ENCODE measurements at places on chromosomes 13 and 19.

- no peak for DNase-seq
Observed at GRCh38 chr13:93847162-93847561, 620.6 kb downstream of the GPC6 start.

DNA sequence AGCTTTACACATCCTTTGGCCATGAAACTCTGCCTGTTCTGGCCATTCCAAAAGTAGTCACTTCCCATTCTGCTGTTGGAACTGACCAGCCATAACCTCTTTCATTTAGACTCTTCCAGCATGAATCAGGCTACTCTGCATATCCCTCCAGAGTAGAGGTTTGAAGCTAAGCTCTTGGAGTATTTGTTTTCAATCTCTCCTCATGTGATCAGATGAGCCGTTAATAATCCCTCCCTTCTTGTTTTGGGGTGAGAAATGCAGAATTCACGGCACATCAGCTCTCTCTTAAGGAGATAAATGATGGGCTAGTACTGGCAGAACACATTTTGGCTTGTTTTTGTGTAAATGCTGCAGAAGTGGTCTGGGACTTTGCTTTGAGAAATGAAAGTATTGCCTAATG is 519.9 kb downstream of the PCDH17 start:
- DNase-seq, result no peak

DNA sequence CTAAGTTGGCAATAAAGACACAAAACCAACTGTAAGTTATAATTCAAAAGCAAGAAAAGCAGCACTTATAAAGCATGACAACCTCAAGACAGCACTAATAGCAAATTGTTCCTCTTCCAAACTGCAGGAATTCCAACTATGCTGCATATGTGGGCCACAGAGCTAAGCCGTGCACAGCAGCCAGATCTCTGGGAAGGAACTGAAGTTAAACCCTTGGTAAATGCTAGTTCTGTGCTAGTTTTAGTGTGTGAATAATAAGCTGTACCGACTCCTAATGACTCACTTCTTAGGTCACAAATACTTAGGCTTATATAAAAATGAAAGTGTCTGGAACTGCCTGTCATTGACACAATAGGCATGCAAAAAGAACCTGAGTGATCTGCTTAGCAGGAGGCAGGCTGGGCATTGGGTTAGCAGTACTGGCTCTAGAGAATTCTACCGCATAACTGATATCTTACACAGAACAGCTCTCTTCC is 21.2 kb upstream of the GTF3A start:
- DNase-seq, result no peak

- DNase-seq, result peak; percentile 68
Observed at GRCh38 chr19:46713781-46714443, 3.0 kb downstream of the PRKD2 start.

DNA sequence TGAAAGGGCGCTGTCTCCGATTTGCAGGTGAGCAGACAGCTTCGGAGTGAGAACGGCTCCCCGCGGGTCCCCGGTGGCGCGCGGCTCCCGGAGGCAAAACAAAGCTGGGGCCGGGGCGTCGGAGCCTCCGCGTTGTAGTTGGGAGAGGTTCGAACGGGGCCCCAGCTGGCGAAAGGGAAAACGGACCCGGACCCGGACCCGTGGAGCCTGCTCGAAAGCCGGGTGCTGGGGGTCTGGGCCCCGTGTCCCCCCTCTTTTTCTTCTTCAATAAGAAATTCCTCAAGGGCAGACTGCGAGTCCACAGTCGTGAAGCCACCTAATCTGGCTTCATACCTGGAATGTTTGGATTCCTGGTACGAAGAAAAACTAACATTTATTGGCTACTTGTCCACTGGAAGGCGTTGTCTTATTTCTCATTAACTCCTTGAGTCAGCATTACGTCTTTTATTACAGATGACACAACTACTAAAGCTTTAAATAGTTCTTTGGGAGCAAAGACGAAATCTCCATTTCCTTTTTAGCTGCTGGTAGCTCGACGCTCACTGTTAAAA is 632 bp upstream of the MTIF3 start:
- DNase-seq, result no peak

DNA sequence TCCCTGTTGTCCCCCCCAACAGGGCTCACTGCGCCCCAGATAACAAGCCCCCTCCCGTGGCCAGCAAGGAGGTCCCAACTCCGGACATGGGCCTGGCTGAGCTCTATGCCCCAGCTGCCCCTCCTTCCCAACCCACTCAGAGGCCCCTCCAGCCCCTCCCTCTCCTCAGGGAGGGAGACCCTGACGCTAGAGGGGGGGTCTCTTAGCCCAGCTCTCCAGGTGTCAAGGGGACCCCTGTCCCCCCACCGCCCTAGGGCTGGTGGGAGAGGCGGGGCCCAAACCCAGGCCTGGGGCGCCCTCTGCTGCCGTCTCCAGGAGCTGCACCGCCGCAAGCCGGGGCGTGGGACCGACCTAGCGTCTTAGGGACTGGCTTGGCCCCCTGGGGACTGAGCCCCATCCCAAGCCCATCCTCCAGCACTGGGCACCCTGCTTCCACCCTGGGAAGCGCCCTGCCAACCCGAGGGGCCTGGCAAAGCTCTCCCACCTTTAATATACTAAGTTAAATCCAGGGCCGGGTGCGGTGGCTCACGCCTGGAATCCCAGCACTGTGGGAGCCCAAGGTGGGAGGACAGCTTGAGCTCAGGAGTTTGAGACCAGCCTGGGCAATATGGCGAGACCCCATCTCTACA is 1.4 kb downstream of the GRIN3B start:
- DNase-seq, result peak; percentile 66

DNA sequence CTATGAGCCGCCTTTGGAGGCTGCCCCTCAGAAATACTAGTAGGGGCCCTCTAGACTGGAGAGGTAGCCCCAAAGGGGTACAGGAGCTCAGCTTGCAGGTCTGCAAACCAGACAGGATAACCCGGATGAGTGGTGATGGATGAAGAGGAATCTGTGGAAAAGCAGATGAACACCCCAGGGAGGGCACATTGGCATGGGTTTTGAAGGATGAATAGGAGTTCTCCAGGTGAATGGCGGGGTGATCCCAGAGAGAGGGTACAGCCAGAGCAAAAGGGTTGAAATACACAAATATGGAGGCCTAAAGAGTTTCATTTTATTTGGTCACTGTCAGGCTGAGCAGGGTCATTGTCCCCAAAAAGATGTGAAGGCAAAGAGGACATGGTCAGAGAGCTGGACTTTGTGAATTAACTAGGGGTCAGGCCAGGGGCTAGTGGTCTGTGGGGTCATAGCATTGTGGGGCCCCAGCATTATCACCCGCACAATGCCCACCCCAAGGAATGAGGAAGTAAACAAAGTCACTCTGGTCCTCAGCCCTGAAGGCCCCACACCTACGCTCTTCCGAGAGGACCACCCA is 4.8 kb downstream of the NR2F6 start:
- no peak for DNase-seq

DNA sequence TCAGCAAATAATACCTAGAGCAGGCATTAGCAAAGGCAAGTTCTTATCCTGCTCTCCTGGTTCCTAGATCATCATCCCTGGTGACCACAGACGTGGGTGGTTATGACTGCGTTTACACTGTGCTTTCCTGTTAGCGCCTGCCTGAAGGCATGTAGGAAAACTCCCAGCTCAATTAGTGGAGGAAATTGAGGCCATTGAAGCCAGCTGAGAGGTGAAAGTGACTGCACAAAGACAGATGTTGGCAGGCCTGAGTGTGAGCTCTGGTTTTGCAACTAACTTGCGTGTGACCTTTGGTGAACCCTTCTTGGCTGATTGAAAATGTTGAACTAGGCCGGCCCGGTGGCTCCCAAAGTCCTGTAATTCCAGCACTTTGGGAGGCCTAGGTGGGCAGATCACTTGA is 17.5 kb upstream of the NWD1 start:
- DNase-seq, result no peak

Data from CD4-positive, alpha-beta T cell treated with Interleukin-15 for 4 hours (primary cell).